ENCODE measurements at places on chromosomes 2 and 18.

GRCh38 chr2:19576411-19576810 is 218.0 kb upstream of the OSR1 start:
- DNase-seq: no peak

DNA sequence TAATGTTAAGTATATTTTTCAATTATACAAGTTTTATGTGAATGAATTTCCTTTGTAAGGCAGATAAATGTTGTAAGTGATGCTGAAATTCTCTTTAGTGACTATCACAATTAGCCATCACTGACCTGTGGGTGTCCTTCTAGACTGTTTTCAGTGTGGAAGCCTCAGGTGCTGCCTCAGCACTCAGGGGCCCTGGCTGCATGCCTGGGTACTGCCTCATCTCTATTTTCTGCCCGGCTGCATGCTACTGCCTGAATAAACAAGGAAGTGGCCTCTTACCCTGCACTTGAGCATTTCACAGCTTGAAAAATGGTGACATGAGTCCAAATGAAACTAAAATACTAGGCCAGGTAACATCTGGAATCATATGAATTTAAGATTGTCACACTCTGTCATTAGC is 787.6 kb upstream of the SALL3 start:
- DNase-seq: no peak

DNA sequence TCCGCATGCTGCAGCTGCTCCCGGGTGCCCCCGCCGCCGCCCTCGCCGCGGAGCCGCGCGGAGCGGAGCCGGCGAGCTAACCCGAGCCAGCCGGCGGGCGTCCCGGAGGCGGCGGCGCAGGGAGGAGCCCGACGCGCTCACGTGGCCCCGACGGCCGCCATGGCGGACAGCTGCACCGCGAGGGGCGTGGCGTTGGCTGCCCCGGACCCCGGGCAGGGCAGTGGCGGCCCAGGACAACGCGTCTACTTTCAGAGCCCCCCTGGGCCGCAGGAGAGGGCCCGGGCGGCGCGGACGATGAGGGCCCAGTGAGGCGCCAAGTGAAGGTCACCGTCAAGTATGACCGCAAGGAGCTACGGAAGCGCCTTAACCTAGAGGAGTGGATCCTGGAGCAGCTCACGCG is 30.0 kb upstream of the CCNYL1 start:
- DNase-seq: no peak

- no peak for DNase-seq
These were observed 232.7 kb upstream of the SMAD2 start for GRCh38 chr18:48162956-48163737.

DNA sequence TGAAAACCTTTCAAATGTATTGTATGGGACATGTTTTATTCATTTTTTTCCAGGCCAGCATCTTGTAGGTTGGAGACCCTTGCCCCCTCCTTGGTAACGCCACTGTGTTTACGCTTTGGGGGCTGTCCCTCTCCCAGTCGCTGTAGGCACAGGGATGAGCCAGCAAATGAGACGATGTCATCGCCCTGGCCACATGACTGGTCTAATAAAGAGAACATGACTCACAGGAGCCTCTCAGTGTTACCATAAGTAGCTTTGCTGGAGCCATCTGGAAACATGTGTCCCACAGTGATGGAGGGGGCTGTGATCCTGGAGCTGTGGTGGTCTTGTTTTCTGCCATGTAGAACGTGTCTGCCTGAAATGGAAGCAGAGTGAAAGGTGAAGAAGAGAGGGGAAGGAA is 78.9 kb downstream of the CD8B2 start:
- peak; percentile 9 for DNase-seq

GRCh38 chr2:220033546-220033945 is 406.1 kb downstream of the SLC4A3 start:
- no peak for DNase-seq

DNA sequence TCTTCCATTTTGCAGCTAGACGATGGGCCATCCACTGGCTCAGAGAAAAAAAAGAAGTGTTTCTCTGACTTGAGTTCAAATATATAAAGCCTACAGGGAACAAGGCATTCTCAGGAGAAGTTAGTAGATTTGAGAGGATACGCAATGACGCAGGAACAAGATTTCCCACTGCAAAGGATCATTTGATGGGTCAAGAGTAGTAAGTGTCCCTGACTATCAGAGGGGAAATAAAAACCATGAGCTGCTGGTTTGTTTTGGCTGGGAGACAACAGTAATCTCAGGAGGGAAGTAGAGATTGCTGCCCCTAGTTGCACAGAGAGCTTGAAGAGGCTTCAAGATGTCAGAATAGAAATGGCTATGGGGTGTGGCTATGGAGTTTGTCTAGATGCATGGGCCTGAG is 22.3 kb upstream of the MYO1B start:
- DNase-seq: no peak

GRCh38 chr2:32862269-32863055 is 84.3 kb upstream of the LTBP1 start:
- DNase-seq: no peak

DNA sequence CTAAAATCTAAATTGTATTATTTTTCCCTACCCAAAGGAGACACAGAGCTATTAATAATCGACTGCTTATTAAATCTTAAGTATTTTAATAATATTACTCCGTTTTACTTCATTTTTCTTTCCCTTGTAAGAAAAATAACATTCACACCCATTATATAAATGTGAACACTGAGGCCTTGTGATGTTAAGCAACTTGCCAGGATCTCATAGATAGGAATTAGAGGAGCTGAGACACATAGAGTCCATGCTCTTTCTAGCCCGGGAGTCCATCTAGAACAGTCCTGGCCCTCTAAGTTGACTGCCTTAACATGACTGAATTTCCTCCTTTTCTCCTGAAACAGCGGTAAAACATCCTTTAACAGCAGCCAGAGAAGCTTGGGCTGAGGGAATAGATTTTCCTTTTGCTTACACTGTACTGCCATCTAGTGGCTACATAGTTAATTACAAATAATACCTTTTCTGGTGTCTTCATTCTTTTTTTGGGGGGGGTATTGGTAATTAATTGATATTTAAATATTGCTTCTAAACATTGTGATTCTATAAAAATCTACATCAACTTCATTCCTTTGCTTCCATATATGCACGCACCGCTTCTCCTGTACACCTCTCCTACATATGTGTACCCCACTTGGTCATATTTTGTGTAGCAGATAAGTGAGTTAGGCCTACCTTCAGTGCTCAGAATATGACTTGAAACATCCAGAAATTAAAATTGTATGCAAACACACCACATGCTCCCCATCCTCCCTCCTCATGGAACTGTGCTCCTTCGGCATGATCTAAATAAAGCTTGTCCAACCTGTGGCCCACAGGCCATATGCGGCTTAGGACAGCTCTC is 125.8 kb upstream of the HNMT start:
- DNase-seq: no peak

- no peak for DNase-seq
These were observed 29.6 kb upstream of the SLC30A6 start for GRCh38 chr2:32136097-32136496.

DNA sequence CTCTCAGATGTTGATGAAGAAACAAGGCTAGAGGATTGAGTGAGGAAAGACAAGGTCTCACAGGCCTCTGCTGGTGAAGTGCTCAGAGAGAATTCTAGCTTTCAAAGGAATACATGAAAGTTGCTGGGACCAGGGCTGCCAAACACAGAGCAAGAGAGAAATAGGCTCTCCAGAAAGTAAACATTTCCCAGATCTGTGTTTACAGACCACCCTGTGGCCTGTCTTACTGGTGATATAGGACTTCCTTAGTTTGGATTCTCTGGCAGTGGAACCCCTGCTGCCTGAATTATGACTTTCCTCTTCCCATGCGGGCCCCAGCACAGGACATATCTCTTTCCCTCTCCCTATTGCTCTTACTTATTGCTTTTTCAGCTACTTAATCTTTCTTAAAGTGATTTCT is 64.5 kb downstream of the TACR1 start:
- DNase-seq: no peak

DNA sequence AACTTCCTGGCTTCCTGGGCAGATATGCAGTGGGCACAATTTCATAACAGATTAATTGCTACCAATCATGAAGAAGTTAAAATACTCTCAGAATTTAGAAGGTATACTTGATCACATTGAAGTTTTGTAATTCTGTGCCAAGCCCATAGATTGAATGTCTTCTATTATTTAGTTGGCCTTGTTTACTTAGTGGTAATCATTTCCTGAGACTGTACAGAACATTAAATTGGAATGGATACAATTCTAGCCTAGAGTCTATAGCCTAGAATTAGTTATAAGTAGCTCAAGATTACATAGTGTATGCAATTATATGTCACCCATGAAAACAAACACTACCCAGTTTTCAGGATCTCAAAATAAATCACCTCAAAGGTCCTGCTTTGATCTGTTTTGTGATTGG is 615.8 kb downstream of the XIRP2 start:
- DNase-seq: no peak

GRCh38 chr2:237955640-237956401 is 11.0 kb upstream of the UBE2F start:
- DNase-seq: no peak

- no peak for DNase-seq
These were observed 281.8 kb downstream of the NCKAP5 start for GRCh38 chr2:133286326-133286922.

- DNase-seq: no peak
These were observed 17.2 kb downstream of the MYO1B start for GRCh38 chr2:191262436-191262835.

DNA sequence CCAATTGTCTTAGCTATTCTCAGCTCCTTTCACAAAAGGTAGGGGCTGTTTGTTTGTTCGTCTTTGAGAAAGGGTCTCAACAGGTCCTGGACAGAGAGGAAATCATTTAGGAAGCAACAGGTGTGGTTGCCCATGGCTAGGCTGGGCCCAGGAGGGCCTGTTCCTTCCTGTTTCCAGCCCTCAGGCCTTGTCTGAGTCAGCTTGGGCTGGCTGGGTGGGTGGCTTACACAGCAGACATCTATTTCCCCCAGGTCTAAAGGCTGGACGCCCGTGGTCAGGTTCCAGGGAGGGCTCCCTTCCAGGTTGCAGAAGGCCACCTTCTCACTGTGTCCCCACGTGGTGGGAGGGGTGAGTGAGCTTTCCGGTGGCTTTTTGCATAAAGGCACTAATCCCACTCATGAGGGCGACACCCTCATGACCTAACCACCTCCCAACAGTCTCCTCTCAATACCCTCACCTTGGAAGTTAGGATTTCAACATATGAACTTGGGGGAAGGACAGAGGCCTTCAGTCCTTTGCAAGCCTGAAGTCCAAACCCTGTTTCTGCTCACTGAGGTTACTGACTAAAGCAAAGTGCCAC is 45.5 kb downstream of the ARHGEF4 start:
- DNase-seq: no peak

- DNase-seq: no peak
These were observed 173.8 kb upstream of the SALL3 start for GRCh38 chr18:78805840-78806239.

DNA sequence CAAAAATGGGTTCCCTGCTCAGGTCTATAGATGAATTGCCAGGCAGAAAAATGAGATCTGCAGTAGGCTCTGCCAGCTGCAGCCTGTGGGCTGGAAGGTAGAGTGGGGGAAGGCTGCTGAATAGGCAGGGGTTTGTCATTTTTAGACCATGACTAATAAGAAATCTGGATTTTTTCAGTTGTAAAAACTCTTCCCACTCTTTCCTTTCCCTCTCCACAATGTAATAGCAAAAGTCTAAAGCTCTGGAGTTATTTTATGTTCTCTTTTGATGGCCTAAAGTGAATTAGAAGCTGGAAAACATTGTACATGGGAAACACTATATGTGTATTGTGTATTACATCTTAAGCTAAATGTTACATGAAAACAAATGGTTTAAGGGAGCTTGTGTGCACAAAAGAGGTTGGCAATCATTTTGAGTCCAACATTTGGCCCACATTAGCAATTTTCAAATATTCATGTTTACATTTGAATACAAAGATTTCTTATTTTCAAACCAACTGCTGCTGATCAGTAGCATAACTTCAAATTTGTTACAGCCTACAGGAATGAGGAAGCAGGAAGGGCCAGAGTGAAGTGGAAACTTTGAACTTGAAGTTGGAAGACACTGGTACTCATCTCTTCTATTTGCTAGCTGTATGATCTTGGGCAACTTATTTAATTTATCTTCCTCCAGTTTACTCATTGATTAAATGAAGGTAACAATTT is 407.1 kb downstream of the SLC4A3 start:
- DNase-seq: no peak

- DNase-seq: no peak
These were observed 101.7 kb downstream of the AGAP1 start for GRCh38 chr2:235595422-235596010.

GRCh38 chr2:151733771-151734672 is at the start of gene NEB:
Gene NEB (minus strand): TSS chr2:151734476. CDS start chr2:151733156, 1,320 bp downstream.
- no peak for DNase-seq

DNA sequence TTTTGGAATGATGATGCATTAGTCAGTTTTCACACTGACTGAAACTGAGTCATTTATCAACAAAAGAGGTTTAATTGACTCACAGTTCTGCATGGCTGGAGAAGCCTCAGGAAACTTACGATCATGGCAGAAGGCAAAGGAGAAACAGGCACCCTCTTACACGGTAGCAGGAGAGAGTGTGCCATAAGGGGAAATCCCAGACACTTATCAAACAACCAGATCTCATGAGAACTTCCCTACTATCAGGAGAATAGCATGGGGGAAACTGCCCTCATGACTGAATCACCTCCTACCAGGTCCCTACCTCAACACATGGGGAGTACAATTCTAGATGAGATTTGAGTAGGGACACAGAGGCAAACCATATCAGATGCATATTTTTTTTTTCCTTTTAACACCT is 504.5 kb upstream of the VRK2 start:
- no peak for DNase-seq

GRCh38 chr2:220300806-220301205 is 673.4 kb downstream of the SLC4A3 start:
- DNase-seq: no peak

- no peak for DNase-seq
These were observed 187.1 kb downstream of the ZBTB7C start for GRCh38 chr18:48222118-48222517.

GRCh38 chr2:20327370-20327769 is 23.3 kb downstream of the PUM2 start:
- DNase-seq: no peak

DNA sequence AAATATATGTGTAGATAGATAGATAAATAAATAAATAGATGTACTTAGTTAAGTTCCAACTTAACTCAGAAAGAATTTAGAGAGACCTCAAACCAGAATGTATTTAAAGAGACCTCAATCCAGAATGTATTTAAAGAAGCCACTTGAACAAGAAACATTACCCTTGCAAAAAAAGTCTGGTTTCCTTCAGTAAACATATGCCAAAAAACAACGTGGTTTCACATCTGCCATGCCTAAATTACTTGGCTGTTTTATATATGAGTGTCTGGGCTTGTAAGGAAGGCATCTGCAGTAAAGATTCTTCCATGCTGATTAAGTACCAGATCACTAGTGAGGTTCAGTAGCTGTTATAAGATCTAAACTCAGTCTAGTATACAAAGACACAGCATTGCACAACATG is 29.1 kb upstream of the RPE start:
- no peak for DNase-seq
